ENCODE measurements at places on chromosomes 2 and 18.

GRCh38 chr2:181289698-181290097, 167.5 kb upstream of the ITGA4 start:
- no peak for DNase-seq

DNA sequence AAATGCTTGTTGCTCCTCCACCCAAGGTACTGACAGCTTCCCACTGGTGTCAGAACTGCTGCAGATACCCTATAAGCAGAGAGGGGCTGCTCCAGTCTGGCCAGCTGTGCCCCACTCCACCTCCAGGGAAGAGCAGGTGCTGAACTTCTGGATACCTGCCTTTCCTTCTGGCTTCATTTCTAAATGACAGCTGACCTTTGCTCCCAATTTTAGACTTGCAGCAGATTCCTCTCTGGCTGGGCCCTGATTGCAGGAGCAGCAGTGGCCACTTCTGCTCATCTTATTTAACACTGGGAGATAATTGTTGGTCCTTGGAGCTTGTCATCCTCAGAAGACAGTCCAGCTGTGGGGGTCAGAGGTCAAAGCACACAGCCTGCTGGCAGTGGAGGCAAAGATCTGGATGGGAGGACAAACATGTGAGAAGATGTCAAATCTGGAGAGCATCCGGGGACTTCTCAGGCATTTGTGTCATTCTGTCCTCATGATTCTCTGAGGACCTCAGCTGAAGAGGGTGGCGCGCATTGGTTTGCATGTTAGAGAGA, 38.9 kb downstream of the SETBP1 start:
- no peak for DNase-seq

GRCh38 chr18:77207540-77207939, 42.1 kb upstream of the GALR1 start:
- peak; percentile 41 for DNase-seq

DNA sequence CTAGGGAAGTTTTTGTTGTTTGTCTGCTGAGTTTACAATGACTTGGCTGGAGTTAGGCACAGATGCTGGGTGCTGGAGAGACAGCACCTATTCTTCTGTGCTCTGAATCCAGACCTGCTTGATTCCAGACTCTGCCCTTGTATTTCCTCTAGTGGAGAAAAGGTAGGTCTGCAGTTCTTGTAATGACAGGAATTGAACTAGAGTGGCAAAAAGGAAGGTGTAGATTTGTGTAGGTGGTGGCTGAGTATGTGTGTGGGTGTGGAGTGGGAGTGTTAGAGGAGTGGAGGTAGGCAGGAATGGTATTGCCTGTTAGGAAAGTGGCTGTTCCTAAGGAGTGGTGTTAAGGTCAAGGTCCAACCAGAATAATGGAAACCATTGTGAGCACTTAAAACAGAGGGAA, 71.9 kb upstream of the LYPD6 start:
- DNase-seq = no peak

- no peak for DNase-seq
These were observed 42.7 kb downstream of the RRM2 start for GRCh38 chr2:10165282-10165681.

DNA sequence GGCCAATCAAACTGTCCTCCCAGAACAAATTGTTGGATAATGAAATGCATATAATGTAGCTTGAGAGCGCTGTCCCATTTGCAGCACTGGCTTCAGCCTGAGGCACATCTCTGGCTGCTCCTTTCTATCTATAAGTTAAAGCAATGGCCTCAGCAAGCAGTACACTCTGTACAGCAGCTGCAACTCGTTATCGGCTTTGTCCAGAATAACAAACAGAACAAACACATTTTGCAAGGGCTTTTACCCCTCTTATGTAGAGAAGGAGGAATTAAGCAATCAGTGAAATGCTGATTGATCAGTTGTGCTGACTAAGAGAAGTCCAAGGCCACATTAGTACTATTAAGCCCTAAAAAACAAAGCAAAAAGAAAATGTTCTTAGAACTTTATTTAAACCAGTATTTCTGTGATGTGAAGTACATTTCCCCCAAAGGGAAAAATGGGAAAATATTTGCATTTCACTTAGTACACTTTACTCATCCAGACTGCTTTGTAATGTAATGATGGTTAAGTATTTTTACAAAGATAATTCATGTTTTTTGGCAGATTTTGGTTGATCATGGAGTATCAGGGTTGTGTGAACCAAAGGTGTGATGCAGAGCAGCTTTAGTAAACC, 15.0 kb upstream of the CPS1 start:
- DNase-seq = no peak

GRCh38 chr2:191835539-191836350, 11.1 kb downstream of the CAVIN2 start:
- no peak for DNase-seq

- DNase-seq = no peak
These were observed 700.9 kb downstream of the TMEM182 start for GRCh38 chr2:103462712-103463111.

DNA sequence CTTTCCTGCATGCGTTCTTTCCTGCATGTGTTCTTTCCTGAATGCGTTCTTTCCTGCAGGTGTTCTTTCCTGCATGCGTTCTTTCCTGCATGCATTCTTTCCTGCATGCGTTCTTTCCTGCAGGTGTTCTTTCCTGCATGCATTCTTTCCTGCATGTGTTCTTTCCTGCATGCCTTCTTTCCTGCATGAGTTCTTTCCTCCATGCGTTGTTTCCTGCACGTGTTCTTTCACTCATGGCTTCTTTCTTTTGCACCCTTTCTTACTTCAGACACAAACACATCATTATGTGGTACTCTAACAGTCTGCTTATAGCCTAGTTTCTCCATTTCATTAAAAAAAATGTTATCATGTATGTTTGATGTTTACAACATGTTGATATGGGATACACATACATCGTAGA, 261.6 kb upstream of the PXDN start:
- no peak for DNase-seq

GRCh38 chr2:175973373-175973772, 28.7 kb downstream of the LNPK start:
- DNase-seq = no peak

- no peak for DNase-seq
These were observed 24.9 kb downstream of the HADHB start for GRCh38 chr2:26269571-26270158.

- no peak for DNase-seq
These were observed 62.4 kb downstream of the RPL31 start for GRCh38 chr2:101064505-101064867.

- DNase-seq = no peak
These were observed 14.4 kb downstream of the EN1 start for GRCh38 chr2:118832791-118833715.

- DNase-seq = no peak
These were observed 87.9 kb upstream of the PNPT1 start for GRCh38 chr2:55781542-55781941.

- DNase-seq = no peak
These were observed 323.0 kb downstream of the TXNL1 start for GRCh38 chr18:56315363-56315762.

GRCh38 chr2:138239902-138240491, 261.6 kb upstream of the SPOPL start:
- DNase-seq = no peak

GRCh38 chr18:5298156-5298852, 2.8 kb upstream of the ZBTB14 start:
- no peak for DNase-seq

DNA sequence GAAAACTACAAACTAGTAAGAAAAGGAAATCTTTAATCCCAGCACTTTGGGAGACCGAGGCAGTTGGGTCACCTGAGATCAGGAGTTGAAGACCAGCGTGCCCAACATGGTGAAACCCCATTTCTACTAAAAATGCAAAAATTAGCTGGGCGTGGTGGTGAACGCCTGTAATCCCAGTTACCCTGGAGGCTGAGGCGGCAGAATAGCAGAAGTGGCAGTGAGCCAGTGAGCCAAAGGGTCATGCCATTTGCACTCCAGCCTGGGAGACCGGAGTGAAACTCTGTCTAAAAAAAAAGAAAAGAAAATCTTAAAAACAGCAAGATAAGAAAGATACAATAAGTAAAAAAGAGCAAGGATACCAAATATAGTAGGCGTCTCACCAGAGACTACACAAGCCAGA, 502.9 kb upstream of the ID2 start:
- DNase-seq = no peak

- DNase-seq = no peak
These were observed 173.5 kb downstream of the ALK start for GRCh38 chr2:29747786-29748470.

DNA sequence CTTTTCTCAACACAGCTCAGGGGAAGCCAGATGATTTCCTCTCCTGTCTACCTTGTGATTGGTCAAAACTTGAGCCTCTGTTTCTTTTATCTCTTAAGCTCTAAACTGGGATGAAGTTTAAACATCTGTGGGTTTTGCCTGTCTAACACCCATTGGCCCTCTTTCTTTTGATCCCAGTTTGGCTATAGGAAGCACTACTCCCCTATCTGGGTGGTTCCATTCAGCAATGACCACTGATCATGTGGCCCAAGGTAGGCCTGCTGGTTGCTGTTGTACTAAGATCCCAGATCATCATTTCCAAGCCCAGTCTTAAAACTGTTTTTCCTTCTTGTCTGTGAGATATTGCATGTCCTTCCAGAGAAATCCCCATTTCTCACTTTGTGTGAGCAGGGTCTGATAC, 51.6 kb upstream of the STPG4 start:
- no peak for DNase-seq

GRCh38 chr18:27843783-27844777, 332.9 kb downstream of the CDH2 start:
- no peak for DNase-seq

- no peak for DNase-seq
These were observed 222.0 kb downstream of the LDLRAD4 start for GRCh38 chr18:13440277-13441248.

DNA sequence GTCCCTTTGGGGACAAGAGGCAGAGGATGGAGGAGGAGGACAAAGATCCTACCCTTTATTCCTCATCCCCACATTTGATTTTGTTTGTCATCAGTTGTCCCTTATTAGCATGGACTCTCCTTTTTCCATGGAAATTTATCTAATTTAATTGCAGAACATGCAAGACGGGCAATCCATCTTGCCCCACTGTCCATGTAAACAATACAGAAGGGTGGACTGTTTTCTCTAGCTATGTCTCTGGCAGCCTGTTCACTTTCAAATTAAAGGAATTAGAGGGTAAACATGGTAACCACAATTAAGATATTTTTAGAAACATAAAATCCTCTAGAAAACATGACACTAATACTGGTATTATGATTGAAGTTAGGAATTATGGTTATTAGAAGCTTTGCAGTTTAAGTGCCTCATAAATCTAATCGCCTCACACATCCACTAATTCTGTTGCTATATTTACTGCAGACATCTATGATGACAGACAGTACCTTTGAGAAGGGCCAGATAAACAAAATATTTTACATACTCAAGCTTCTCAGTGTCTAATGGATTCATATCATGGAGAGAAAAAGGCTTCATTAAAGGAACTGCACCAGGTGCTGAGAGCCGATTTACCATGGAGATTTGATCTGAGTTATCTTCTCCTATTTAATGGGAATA, 215.5 kb downstream of the LNPK start:
- DNase-seq = no peak

- DNase-seq = no peak
These were observed 63.2 kb downstream of the ADI1 start for GRCh38 chr2:3456125-3456524.

DNA sequence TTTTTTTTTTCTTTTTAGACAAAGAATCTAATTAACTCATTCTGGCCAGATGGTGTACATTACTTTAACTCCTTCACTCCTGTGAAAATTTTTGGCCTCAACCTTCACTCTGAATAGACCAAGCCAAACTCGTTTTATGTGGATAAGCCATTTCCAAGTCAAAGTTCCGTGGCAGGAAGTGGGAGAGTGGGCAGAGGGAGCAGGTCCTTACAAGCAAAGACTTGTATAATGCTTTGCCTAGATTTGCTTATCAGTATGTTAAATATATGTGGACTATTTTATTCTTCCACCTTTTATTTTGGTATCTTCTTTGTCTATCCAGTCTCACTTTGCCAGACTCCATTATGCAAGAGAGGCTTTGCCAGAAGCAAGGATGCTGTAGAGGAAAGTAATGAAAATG, 178.1 kb upstream of the TNP1 start:
- DNase-seq = no peak

- DNase-seq = no peak
These were observed 4.5 kb downstream of the THSD7B start for GRCh38 chr2:136769871-136770270.

GRCh38 chr2:120879431-120880295, 144.0 kb downstream of the GLI2 start:
- no peak for DNase-seq

DNA sequence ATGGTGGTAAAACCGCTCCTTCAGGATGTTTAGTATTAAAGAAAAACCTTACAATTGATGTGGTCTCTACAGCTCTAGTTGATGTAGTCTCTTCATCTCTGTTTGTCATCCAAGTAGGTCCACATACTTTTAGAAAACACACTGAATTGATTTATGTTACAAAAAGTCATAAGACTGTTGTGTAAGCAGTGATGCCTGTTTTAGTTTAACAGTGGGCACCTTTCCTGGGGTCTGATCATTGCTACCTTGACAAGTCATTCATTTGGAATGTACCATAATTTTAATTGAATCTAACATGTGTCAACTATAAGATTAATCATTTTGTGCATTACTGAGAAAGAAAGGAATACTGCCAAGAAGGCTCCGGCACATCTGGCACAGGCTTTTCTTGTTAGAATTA, 34.3 kb downstream of the GIGYF2 start:
- no peak for DNase-seq

GRCh38 chr2:19122220-19122619, 236.2 kb downstream of the OSR1 start:
- DNase-seq = no peak

- no peak for DNase-seq
These were observed 14.5 kb upstream of the ADAM23 start for GRCh38 chr2:206428783-206429182.

GRCh38 chr18:709771-710170, 2.7 kb downstream of the ENOSF1 start:
- no peak for DNase-seq

- no peak for DNase-seq
These were observed 54.5 kb upstream of the NPAS2 start for GRCh38 chr2:100765481-100765880.

GRCh38 chr18:35171315-35171987, 69.4 kb upstream of the ZNF397 start:
- no peak for DNase-seq

DNA sequence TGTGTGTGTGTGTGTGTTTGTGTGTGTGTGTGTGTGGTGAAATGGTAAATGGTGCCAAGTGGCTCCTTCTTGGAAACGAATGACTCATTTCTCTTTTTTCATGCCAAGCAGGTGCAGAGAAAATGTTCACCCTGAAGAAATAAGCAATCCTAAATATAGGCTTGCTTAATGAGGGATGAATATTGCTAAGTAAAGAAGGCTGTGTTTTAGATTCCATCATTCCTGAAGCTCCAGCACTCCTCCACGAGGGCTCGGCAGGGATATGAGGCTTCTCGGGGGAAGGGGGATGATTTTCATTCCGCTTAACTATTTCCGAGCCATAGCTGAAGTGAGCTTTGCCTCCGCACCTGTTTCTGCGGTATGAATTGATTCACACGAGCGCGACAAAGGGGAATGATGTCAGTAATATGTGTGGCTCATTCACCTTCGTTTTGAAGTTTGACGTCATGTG, 72.9 kb downstream of the TSN start:
- no peak for DNase-seq

- DNase-seq = no peak
These were observed 114.6 kb downstream of the VIT start for GRCh38 chr2:36811071-36811470.
